ENCODE measurements at places on chromosomes 5 and 9.

DNA sequence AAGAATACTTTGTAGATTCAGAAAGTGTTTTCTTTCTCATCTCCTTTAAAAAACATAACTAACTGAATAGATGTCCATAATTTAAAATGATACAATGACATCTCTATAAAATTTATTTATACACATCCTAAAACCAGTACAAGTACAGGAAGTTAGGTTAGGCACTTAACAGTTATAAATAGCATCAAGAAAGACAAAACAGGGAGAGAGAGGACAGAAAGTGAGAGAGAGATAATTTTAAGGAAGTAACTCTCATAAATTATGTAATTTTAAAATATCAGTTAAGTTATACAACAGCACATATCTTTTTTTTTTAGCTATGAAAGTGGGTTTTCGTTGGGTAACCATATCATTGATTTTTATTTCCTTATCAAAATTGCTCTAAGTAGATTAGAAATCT, 1068.6 kb downstream of the TAF11L14 start:
- no peak for DNase-seq

GRCh38 chr5:117058740-117059139, 484.1 kb upstream of the SEMA6A start:
- DNase-seq: no peak

GRCh38 chr5:83721953-83722901, 1.6 kb upstream of the HAPLN1 start:
- no peak for DNase-seq

GRCh38 chr5:168340487-168340886, 49.0 kb downstream of the WWC1 start:
- DNase-seq: no peak

DNA sequence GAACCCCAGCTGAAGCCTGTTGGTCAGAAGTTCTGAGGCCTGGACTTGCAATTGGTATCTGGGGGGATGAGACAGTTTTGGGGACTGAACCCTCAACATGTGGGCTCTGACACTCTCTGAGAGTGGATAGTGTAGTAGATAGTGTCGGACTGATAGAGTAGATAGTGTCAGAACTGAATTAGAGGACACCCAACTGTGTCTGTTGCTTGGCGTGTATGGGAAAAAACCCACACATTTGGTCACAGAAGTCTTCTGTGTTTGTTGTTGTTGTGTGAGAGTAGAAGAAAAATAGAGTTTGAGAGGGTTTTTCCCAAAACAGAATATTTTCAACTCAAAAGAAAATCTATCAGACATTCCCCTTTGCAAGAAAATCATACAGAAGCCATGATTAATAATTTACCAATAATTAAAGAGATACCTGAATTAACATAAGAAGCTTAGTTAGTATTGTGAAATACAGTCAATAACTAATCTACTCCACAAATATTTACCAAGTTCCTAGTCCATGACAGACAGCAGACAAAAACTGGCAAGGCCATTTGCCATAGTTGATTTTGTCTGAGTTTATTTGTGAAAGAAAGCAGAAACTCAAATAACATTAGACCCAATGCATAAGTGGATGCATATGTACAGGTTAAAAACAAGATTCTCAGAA, 170.9 kb downstream of the CTNND2 start:
- DNase-seq: no peak

Measured in stimulated activated CD8-positive, alpha-beta memory T cell treated with anti-CD3 and anti-CD28 coated beads, Interleukin-15, amount 100 ng/mL, for 4 hours (primary cell).